ENCODE measurements at places on chromosomes 5 and 9.

DNA sequence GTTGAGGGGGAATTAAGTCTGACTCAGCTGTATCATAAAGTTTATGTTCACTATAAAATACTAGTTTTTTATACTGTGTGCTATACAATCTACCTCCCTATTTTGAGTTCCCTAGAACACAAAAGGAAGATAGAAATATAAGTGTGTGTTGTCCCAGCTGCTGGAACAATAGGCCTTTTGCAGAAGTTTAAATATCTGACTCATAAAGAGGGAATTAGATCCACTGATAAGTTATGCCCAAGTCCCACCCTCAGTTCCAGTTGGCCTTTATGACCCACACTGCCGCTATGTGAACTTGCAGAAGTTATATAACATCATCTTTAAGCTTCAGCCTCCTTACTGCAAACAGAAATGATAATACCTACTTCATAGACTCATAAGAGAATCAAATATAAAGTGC is 88.5 kb upstream of the DAB2 start:
- peak; percentile 45 for DNase-seq

DNA sequence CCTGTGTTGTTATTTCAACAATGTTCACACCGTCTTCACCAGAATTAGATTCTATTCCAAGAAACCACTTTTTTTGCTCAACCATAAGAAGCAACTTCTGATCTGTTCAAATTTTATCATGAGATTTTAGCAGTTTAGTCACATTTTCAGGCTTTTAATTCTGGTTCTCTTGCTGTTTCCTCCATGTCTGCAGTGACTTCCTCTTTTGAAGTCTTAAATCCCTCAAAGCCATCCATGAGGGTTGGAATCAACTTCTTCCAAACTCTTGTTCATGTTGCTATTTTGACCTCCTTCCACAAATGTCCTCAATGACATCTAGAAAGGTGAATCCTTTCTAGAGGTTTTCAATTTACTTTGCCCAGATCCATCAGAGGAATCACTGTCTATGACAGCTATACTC is 25.7 kb upstream of the ENTREP1 start:
- no peak for DNase-seq

GRCh38 chr5:97525780-97526179 is 342.7 kb upstream of the RIOK2 start:
- no peak for DNase-seq

- DNase-seq = no peak
These were observed 164.0 kb upstream of the PPP1R26 start for GRCh38 chr9:135315572-135315971.

DNA sequence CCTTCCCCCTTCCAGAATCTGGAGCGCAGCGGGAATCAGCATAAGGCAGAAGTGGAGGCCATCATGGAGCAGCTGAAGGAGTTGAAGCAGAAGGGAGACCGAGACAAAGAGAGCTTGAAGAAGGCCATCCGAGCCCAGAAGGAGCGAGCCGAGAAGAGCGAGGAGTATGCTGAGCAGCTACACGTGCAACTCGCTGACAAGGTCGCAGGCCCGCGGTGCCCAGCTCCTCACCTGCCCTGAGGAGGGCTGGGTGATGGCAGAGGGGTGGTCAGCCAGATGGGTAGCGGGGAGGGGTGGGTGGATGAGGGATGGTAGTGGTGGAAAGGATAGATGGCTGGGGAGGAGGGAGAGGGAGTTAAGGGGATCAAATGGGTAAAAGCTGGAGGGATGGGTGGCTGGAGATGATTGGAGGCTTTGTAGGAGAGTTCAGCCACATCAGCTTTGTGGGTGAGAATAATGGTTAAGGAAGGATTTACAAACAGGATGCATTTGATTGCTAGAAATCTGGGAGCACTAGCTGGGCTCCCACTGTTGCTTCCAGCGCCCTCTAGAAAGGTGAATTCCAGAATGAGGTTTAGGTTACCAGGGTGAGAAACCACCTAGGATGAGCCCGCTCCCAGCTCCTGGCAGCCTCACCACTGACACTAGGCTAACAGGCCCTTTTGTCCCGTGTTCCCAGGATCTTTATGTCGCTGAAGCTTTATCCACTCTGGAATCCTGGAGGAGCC is 19.7 kb upstream of the GLE1 start:
- no peak for DNase-seq

GRCh38 chr5:158953929-158954534 is 145.7 kb downstream of the EBF1 start:
- no peak for DNase-seq

DNA sequence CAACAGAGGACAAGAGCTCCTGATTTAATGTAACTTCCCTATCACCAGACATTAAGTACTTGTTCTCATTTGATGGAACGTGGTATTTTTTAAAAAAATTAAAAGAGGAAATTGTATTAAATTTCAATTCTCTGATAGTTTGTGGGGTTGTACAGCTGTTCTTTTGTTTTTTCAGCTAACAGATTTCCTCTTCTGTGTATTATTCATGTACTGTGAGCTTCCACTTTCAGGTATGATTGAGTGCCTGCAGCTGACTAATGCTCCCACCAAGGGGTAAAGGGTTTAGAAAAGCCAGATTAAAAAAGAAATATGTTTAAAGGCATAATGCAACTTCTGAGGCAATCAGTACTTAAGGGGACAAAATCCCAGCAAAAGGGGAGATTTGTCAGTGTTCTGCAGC is 117.7 kb upstream of the ACTBL2 start:
- DNase-seq = no peak

GRCh38 chr9:133443248-133443647 is 16.5 kb upstream of the CACFD1 start:
- DNase-seq = no peak

GRCh38 chr5:159316519-159317383 is 13.5 kb downstream of the IL12B start:
- DNase-seq = peak; percentile 38

- peak; percentile 91 for DNase-seq
These were observed 1.1 kb upstream of the G3BP1 start for GRCh38 chr5:151770383-151771258.

DNA sequence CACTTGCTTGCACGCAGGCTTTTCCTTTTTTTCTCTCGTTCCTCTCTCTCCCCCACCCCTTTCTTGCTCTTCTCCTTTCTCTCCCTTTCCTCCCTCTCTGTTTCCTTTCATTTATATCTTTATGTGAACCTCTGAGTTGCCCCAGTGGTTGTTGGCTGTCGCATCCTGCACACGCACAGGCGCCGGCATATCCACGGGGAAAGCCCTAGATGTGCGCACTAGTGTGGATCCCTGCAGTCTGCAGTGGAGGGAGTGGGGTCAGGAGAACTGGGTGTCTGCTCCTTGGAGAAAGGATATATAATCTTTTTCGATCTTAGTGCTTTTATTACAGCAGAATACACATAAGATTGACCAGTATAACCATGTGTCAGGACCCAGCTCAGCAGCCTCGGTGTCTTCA is 223.5 kb downstream of the FANCC start:
- no peak for DNase-seq

DNA sequence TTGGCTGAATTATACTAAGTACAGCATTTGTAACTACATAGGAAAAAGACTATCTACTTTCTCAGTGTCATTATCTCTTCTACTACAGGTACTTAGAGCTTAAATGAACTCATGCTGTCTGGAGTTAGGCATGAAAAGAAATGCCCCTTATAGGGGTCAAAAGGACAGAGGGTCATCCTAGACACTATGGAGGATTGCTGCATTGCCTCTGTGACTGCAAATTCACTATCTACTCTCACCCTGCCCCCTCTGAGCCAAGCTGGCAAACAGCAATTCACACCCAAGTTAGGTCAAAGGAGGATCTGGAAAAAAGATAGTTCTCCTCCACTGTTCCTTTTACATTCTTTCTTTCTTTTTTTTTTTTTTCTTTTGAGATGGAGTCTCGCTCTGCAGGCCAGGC is 36.7 kb downstream of the ANKRD31 start:
- DNase-seq = no peak
